ENCODE measurements at places on chromosomes 12 and 14. TPM values are rescaled to one million over a fixed set of nuclear protein-coding genes. Genes with fewer than 3 reads are reported as not detected.

FOXA1 gene
- total RNA-seq = 0.17 TPM

SLCO1A2 gene
- total RNA-seq = not detected

POMT2 gene
- total RNA-seq = 37.8 TPM

MYO1H gene
- total RNA-seq = not detected

KRT85 gene
- not detected for total RNA-seq

DNA sequence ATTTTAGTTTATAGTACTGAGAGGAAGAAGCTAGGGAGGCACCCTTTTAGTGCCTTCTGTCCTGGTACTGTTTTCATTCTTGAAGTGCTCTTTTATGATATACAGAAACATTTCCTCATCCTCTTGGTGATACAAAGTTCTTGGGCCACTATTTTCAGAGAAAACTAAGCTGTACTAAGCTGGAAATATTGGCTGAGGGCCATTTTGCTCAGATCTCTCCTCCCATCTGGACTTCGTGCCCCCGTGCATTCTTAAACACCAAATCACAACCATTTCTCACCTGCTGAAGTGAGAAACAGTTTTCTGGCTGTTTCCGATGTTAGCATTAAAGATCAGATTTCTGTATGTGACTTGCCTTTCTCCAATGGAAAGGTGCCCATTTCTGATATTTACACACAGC, 158.9 kb downstream of the FBXL14 start:
- DNase-seq = no peak

DNA sequence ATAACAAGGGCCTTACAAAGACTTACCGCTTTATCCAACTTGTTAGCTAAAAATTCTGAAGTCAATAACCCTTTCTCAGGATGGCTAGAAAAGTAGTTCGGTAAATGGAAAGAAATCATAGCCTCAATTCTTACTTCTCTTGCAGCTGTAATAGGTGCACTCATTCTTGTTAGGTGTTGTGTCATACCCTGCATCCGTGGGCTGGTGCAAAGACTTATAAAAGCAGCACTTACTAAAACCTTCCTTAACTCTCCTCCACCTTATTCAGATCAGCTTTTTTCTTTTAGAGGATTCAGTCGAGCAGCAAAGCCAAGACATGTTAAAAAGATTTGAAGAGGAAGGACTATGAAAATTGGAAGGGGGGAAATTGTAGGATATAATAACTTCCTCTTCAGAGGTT, 238.2 kb upstream of the DIO3 start:
- no peak for DNase-seq

GRCh38 chr14:78509516-78509915, 339.3 kb downstream of the NRXN3 start:
- no peak for DNase-seq

Measured in mammary epithelial cell (primary cell).